ENCODE measurements at places on chromosomes 1 and 21.

GRCh38 chr1:197305925-197306324, 37.9 kb downstream of the CRB1 start:
- DNase-seq: no peak

DNA sequence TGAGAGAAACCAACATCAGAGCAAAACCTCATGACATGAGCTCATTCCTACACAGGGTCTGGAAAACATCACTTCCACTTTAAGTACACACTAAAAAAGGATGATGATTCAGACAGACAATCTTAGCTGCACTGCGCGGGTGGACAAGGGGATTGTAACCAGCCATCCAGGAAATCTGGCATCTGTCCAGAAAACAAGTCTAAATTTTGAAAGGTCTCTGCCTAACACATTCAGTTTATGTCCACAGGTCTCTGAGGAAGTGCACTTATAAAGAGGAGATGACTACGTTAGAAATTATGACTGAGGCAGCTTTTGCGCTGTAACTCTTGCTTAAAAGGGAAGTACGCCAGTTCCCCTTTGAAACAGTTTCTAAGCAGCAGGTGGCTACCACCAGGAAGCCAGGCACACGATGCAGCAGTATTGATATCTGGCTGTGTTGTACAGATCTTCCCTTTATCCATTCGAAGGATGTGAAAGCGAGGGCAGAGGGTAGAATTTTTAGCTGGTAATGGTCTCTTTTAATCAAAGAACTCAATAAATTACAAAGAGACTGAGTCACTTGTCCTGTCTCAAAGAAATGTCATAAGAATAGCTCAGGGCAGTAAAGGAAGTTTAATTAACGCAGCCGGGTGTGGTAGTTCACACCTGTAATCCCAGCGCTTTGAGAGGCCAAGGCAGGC, 128.0 kb downstream of the SETD4 start:
- DNase-seq: peak; percentile 34

DNA sequence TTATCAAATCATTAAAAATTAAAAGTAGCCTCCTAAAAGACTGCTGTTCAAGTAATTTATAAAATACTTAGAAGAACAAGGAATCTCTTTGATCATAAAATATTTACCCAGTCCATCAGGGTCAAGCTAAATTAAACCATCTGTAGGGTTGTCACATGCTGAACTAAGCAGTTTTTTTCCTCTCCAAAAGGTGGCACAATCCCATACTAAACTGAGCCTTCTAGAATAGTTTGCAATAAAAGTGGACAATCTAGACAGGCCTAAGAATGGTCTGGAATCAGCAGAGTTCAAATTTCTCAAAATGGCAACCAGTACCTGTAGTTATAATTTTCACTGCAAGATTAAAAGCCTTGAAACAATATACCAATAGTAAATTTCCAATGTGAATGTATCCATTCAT, 194.8 kb downstream of the EIF4G3 start:
- no peak for DNase-seq

DNA sequence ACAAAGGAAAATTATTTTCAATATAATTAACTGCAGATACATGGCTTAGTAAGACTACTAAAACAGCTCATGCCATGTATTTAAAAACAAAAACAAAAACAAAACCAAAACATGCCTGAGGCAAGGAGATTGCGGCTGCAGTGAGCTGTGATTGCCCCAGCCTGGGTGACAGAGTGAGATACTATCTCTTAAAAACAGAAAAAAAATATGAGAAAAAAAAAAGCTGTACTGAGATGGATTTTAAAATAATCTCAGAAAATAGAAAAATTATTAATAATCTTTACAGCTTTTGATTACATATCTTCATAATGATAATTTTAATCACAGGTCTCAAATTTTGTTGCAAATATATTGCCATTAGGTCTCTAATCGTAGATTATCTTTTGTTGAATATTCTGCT, 24.0 kb upstream of the LIN9 start:
- no peak for DNase-seq

DNA sequence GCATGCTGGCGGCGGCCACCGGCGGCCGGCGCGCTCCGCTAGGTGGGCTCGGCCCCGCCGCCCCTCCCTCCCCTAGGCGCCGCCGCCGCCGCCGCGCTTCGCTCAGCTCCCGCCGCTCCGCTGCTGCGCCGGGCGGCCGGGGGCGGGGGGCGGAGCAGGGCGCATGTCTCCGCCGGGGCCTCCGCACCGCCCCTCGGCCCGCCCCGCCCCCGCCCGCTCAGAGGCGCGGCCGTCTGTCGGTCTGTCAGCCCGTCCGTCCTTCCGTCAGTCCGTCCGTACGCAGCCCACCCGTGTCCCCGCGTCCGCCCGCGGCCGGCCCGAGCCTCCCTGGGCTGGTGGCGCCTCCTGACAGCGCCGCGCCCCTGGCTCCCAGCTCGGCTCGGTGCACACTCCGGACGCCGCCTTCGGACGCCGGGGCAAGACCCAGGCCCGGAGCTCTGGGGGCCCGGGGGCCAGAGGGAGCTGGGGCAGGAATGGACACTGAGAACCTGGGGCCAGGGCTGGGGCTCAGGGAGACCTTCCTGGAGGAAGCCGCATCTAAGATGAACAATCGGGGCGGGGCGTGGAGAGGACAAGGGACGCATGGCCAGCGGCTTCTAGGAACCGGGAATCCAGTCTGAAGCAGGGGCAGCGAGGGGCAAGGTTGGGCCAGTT, at the start of gene GPR153:
TSS of gene GPR153 (minus strand) at position 138 of the 654 bp plus-strand sequence. CDS start 6,193 bp downstream, outside the sequence.
- DNase-seq: peak; percentile 89

DNA sequence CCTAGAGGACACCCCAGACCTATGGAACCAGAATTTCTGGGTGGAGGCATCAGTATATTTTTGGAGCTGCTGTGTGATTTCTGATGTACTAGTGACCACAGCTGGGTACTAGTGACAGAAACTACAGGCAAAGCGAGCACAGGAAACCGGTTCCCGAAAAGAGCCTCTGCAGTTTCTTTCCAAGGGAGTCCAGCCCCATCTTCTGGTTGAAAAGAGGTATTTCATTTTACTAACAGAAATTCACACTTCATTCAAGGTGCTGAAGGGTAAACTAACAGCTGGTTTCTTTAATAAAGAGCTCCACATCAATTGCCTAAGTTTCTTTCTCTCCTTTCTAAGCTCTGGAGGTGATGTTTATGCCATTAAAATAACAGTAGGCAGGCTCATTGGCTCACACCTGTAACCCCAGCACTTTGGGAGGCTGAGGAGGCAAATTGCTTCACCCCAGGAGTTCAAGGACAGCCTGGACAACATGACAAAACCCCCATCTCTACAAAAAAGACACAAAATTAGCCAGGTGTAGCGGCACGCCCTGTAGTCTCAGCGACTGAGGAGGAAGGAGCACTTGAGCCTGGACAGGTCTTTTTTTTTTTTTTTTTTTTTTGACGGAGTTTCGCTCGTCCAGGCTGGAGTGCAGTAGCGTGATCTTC, 22.0 kb downstream of the THAP3 start:
- DNase-seq: peak; percentile 71

GRCh38 chr1:36085126-36085525, 1.2 kb downstream of the TEKT2 start:
- DNase-seq: no peak

DNA sequence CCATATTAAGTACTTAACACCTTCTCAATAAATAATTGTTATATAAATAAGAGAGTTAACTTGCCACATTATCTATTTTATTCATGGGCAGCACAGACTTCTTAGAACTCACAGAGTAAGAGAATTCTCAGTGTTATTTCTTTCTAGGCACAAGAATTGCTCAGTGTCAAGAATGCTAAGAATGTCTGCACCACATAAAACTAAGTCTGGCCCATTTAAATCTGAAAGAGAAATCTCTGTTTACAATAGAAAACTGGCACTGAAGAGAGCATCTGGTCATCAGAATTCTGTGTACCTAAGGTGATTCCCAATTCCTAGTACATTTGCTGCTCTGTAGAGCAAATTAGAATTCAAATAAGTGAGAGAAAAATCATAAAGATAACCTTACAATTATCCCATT, 3.8 kb downstream of the OR10K2 start:
- no peak for DNase-seq

GRCh38 chr1:62142496-62142895, 52.2 kb upstream of the L1TD1 start:
- no peak for DNase-seq

DNA sequence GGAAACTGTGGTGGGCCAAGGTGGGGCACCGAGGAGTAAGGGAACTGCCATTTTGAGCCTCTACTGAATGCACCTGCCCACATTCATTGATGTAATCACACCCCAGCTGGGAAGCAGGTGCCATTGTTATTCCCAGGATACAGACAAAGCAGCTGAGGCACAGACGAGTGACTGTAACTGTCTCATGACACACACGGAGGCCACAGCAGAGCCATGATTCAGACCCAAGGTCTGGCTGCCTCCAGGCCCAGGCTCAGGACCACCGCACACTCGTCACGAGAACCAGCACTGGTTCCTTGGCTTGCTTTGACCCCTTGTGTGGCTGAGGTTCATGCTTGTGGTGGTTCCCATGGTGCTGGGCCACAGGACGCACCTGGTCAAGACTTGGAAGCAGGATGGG, 45.6 kb upstream of the CLIC4 start:
- DNase-seq: no peak

DNA sequence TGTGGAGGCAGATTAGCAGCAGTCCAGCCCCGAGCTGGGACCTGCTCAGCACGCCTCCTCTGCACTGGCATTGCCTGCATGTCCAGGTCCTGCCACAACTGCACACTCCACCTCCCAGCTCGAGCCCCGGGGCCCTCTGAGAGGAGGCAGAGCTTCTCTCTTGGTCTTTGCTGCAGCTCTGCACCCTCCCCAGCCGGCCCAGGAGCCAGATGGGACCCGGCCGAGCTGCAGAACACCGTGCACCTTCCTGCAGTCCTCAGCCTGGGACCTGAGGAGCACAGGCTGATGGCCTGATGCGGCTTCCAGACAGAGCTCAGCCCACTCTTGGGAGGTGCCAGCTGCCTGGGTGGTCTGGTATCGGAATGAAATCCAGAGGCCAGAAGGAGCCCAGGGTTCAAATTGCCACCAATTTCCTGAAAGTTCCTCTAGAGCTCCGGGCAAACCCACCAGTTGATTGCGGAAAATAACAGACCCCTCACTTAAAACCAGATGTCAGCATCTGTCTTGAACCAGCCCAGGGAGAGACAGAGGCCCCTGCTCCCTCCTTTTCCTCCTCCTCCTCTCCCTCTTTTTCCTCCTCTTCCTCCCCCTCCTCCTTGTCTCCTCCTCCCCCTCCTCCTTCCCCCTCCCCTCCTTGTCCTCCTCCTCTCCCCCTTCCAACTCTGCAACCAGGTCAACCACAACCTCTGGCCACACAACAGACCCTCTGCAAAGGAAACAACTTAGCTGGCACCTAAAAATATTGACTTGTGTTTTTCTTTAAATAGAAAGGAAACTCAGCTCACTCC, 10.6 kb upstream of the SPSB1 start:
- DNase-seq: no peak

DNA sequence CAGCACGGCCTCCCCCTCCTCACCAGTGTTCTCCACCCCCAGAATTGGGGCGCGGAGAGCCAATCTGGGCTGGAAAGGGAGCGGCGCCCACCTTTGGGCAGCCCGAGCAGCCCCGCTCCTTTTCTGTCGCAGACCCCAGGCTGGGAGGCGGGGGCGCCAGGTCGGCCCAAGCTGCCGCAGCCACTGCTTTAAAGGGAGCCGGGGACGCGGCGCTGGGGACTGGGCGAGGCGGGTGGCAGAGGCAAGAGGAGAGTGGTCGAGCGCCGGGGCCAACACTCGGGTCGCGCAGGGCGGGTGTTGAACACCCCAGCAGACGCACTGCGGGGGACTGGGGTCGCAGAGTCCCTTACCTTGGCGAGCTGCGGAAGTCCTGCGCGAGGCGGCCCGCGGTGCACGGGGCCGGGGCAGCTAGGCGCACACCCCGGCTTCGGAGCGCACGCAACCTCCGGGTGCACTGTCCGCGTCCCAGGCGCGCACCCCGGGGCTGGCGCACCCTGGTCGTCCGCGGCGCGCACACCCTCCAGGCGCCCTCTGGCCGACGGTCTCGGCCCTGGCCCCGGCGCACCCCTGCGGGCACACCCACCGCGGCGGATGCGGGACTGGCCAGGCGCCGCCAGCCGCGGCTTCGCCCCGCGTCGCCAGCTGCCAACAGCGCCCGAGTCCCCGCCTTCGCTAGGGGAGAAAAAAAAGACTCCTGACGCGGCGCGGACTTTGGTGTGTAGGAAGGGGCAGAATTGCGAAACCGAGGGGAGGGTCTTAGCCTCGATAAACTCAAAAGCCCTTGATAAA, at the start of gene KANK4:
TSS of gene KANK4 (minus strand) at position 679 of the 789 bp plus-strand sequence. CDS start 37,870 bp downstream, outside the sequence.
- DNase-seq: no peak

- no peak for DNase-seq
Observed at GRCh38 chr21:45270306-45270821, 17.3 kb downstream of the POFUT2 start.

GRCh38 chr1:98428864-98429263, 232.7 kb upstream of the SNX7 start:
- no peak for DNase-seq

DNA sequence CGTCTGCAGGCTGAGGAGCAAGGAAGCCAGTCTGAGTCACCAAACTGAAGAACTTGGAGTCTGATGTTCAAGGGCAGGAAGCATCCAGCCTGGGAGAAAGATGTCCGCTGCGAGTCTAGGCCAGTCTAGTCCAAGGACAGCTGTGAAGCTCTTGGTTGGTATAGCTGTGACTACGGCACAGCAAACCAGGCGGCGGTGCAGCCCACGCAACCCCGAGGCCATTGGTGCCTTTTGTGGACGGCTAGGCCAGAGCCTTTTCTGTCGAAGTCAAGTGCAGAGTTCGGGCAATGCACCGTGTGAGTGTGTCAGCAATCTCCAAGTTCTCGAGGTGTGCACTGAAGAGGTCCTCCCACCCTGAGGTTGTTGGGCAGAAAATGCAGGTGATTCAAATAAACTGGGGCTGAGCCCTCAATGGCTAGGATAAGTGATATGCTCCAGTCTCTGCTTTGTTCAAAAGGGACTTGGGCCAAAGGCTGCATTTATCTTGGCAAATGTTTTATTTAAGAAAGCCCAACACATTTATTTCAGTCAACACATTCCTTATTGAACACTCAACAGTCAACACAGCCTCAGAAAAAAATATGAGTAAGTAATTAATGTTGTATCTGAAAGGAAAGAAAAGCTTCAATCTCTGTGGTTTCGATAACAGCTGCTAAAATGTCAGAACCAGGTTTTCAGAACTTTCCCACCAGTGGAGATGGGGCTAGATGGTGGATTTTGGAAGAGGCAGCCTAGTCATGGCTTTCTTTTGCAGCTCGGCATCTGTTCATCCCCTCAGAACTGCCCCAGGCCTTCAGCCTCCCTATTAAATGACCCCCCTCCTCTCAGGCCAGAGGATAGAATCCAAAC, 78.1 kb upstream of the COX20 start:
- no peak for DNase-seq

DNA sequence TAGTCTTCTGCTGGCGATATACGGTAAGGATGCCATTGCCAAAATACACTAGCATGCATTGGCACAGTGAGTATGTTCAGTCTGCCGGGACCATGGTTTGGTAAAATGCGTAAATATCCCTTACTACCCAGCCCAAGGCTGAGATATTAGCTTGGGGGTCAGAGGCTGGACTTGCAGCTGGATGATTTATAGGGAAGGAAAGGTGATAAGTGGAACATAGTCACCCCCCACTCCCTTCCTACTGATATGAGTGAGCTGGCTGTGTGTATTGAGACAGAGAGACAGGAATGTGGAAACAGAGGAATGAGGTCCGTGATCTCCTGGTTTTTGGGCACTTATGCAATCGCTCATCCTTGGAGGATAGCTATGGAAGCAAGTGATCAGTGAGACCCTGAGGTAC, 642.8 kb downstream of the KCNT2 start:
- no peak for DNase-seq

All from GM13976 (cell line).